Neuronal stem cell (in vitro differentiated cells): ENCODE measurements at places on chromosomes 7 and 10.

GRCh38 chr7:7620236-7620635, 20.3 kb upstream of the UMAD1 start:
- no peak for DNase-seq

- DNase-seq: no peak
Measured at GRCh38 chr7:105691680-105692564, 110.6 kb upstream of the EFCAB10 start.

- DNase-seq: no peak
Measured at GRCh38 chr10:19713800-19714525, 102.3 kb upstream of the PLXDC2 start.

DNA sequence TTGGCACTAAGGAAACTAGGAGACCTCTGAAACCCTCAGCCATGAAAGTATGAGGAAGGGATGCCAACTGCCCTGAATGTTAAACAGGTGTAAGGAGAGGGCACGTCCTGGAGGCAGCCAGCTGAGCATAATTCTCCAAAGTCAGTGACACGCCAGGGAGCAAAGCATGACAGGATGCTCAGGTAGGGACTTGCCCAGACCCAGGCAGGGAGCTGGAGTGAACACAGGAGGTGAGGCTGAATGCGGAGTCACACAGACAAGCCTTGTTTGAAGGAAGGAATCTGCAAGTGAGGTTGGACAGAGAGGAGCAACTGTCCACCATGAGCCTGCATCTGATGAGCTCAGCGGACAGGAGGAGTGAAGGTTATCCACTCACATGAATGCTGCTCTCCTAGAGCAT, 41.5 kb downstream of the KLRG2 start:
- no peak for DNase-seq

DNA sequence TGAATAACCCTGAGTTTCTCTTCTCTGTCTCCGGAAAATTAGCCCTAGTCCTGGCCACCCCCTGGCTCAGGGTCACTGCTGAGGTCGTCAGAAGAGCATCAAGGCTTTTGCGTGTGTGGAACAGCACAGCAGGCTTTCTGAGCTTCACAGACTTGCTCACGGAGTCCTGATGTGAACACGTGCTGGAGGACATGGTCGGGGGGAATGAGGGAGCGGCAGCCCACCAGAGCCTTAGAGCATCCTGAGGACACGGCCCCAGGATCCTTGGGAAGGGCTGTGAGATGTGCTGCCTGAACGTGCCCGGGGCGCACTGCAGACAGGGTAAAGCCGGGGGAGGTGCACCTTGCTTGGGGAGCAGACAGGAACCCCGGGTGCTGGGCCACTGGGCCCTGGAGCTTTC, 28.8 kb downstream of the TMEM120A start:
- DNase-seq: no peak

GRCh38 chr7:135759532-135759931, 10.9 kb upstream of the FAM180A start:
- no peak for DNase-seq

DNA sequence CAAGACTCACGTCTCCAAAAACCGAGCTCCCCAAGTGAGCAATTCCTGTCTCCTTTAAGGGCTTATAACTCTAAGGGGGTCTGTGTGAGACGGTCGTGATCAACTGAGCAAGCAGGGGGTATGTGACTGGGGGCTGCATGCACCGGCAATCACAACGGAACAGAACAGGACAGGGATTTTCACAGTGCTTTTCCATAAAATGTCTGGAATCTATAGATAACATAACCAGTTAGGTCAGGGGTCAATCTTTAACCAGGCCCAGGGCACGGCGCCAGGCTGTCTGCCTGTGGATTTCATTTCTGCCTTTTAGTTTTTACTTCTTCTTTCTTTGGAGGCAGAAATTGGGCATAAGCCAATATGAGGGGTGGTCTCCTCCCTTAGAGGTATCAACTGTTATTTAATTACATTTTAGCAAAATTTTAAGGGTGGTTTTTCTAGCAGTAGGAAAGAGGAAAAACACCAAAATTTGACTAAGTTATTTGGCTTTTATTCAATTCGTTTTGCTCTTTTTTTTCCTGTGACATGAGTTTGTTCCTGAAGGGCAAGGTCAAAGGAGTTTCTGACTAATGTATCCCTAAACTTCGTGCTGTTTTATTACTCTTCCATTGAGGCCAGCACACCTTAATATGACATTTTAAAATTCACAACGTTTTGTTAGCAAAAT, 121.4 kb upstream of the SEC61G start:
- no peak for DNase-seq

DNA sequence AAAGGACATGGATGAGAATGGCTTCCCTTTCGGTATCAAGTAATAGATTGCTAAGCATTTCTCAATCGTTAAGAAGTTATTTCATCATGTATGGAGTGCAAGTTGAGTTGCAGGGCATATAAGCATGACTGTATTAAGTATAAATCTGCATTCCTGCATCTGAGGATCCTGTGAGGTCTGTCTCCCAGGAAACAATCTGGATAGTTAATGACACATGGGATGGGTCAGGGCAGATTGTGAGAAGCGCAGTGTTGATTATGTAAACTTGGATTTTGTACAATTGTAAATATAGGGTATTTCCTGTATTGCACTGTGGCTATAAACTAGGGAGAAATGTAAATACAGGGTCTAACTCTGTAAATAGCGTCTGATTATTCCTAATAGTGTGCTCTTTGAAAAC, 102.6 kb downstream of the PLXDC2 start:
- no peak for DNase-seq

DNA sequence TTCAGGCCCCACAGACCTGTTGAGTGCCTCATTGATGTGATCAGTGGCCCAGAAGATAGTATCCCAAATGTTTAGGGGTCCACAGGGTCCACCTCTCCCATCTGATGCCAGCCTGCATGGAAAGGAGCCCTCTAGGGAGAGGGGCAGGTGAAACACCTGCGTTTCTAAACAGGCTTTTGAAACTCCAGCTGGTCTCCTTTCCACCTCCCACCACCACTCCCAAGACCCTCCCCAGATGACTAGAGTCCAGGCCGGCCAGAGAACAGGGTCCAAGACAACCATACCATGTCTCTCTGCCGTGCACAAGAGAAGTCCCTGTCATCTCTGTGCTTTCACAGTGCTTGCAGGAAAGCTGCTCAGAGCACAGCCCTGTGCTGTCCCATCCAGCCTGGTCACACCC, 105.0 kb upstream of the NANOS1 start:
- no peak for DNase-seq

GRCh38 chr7:29146888-29147609, 712 bp upstream of the CPVL start:
- DNase-seq: no peak
